Cortex of kidney (tissue), 1 donor: ENCODE measurements at places on chromosomes 6 and 20.

GRCh38 chr6:64786736-64787135, 920.3 kb downstream of the EYS start:
- no peak for DNase-seq

GRCh38 chr6:155351273-155352129, 37.2 kb upstream of the TFB1M start:
- DNase-seq = no peak

GRCh38 chr6:114886670-114887436, 544.0 kb upstream of the HS3ST5 start:
- DNase-seq = no peak

- DNase-seq = no peak
Observed at GRCh38 chr6:18293076-18293904, 29.0 kb upstream of the DEK start.

- DNase-seq = no peak
Observed at GRCh38 chr6:87393026-87393622, 14.6 kb upstream of the CFAP206 start.

DNA sequence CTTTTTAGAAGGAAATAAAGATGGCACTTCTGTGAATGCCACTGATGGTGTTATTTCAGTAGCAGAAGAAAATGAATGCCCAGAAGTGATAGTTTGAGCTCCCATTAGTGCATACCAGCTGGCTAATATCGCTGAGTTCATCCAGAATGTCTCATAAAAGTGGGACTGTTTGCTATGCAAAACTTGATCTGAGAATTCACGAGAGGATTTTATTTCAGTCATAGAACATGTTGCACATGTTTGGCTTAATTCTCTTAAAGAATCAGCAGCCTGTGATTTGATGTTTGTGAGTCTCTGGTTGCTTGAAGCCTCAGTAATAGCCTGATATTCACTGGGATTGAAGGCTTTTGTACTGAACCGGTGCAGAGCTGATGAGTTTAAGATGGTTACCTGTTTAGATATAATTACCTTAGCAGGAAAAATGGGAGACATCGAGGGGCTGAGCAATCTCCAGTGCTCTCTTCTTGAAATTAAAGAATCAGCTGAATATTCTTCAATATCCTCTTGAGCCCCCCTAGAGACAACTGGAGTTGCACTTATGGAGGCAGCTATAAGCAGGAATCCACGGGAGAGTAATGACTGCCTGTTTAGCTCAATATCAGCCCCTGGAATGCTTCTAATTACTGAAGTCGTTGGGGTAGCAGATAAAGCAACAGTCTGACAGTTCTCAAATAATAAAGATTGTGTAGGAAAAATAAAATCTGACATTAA, 955.5 kb downstream of the PHF3 start:
- no peak for DNase-seq

DNA sequence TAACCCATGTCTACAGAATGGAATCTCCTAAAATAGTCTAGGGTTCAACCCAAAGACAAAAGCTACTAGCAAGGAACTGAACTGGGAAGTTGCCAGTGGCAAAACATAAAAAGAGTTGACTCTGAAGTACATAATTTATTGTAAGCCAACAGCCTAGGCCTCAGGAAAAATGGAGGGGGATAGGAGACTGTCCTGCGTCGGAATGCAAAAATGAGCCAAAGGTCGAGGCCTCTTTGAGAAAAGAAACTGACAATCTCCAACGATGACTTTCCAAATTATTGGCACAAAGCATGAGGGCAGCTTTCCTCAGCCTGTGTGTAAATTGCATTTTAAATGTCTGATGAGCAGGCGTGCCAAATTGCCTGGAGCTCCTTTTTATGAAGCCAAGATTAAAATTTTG, 2.1 kb downstream of the COL12A1 start:
- no peak for DNase-seq

- no peak for DNase-seq
Observed at GRCh38 chr20:10217721-10218410, 764 bp upstream of the SNAP25 start.

DNA sequence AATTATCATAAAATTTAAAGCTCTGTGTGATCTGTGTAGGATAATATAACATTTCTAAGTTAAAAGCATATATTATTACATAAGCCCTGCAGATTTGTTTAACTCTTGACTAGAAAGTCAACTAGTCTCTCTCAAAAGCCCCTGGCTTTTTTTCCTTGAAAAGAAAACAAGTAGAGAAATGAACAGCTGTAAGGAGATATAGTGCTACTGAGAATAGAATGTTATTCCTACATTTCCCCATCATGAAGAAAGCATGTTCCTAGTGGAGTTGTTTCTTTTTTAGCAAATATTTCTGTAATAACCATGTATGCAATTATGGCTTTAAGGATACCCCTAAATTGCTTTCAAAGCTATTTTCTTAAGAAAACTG, 37.6 kb downstream of the SHLD1 start:
- DNase-seq = no peak

DNA sequence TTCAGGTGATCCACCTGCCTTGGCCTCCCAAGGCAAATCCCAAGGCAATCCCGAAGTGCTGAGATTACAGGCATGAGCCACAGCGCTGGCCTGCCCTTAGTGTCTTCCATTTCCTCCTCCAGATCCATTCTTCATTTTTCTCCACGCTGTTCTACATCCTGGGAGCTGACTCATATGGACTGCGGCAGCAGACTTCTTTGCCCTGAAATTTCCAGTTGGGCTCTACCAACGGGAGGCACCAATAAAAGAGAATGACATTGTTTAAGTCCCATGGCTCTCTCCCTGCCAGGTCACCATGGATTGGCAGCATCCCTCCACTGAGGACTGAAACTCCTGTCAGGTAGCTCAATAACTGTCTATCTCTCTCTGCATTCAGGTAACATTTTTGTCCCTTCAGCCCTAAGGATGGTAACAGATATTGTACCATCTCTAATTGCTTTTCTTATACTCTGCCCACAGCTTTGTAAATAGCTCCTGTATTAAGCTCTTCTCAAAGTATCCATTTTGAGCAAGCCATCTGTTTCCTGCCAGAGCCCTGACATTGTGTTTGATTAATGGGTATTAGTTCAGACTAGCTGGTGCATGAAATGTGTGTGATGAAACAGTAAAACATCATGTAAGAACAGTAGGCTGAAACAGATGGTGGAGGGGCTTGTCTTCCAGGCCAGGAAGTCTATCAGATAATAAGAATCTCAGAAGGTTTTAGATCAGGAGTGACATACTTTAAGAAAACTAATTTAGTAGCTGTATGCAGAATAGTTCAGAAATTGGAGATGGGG, 3.6 kb downstream of the TBCC start:
- no peak for DNase-seq

DNA sequence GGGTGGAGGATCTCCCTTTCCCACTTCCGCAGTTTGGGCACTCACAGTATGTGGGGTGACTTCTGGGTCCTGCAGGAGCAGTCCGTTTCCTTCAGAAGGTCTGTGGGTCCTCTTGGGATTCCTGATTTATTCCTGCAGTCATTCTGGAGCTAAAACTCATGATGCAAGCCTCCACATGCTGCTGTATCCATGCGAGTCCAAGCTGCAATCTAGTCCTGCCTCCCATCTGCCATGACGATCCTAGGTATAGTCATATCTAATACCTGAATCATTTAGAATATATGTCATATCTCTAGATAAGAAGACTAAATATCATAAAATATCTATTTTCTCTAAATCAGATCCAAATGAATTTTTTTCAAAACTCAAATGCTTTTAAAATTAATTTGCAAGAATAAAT, 103.4 kb upstream of the AHI1 start:
- no peak for DNase-seq

GRCh38 chr6:69098910-69099309, 463.8 kb downstream of the ADGRB3 start:
- no peak for DNase-seq

DNA sequence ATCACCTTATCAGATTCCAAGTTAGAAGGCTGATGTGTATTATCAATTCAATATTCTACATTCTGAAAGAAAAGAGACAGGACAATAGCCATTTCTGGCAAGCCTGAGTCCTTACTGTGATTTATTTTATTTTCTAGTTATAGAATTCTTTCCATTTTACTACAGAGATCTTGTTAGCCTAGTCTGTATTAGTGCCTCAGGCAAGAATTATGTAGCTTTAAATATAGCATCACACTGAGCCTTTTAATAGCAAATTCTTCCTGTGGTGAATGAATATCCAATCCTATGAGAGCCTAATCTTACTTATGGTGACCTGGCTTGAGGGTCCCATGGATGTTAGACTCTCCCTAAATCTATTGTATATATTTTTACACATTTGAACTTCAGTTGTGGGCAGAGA, 732.8 kb upstream of the CITED2 start:
- no peak for DNase-seq

DNA sequence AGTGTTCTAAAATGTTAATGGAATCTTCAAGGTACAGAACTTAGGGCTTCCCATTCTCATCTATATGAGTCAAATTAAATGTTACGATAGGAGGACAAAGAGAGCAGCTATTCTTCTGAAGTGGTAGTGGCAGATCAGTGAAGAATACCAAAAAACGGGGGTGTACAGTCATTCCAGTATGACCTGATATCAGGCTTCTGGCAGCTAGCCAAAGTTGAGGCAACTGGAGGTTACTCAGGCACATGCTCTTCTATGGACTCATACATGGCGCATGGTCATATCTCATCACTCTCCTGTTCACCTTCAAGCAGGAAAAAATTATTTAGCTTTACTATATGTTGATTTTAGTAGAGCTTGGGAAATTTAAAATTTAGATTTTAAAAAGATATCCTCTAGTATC, 1608.8 kb downstream of the GRIK2 start:
- no peak for DNase-seq

DNA sequence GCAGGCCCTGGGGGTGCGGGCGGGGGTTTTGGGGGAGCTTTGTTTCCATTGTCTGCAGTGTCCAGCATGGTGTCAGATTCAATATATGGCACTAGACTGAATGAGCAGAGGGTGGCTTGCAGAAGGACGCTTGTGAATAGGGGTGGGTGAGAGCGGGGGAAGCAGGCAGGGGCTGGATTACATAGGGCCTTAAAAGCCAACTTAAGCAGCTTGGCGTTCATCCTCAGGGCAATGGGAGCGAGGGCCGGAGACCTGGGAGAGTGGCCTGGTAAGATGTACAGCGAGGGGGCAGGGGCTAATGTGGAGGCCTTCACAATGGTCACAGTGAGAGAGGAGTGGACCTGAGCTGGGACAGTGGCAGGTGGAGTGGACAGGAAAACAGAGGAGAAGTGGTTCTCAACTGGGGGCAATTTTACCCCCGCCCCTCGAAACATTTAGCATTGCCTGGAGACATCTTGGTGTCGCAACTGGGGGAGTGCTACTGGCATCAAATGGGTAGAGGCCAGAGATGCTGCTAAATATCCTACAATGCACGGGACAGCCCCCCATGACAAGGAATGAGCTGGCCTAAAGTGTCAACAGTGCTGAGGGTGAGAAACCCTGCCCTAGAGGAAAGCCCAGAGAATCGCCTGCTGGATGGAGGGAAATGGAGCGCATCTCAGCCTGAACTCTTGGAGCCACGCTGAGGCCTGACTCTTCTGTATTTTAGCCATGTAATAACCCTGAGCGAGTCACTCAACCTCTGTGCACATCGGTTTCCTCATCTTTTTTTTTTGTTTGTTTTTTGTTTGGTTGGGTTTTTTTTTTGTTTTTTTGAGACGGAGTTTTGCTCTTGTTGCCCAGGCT, 15.1 kb upstream of the BAK1 start:
- DNase-seq = no peak

DNA sequence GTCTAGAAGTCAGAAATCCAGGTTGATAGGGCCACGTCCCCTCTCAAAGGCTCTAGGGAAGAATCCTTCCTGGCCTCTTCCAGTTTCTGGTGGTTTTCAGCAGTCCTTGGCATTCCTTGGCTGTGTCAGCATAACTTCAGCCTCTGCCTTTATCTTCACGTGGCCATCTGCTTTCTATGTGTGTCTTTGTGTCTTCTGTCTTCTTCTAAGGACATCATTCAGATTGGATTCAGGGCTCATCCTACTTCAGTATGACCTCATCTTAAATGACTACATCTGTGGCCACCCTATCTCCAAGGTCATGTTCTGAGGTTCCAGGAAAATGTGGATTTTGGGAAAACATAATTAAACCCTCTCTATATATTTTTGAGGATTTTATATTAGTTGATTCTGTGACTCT, 23.0 kb downstream of the C6orf89 start:
- DNase-seq = no peak

- DNase-seq = no peak
Observed at GRCh38 chr20:2421247-2421646, 40.5 kb downstream of the TGM6 start.

GRCh38 chr6:14026831-14027539, 90.6 kb upstream of the CD83 start:
- DNase-seq = no peak

DNA sequence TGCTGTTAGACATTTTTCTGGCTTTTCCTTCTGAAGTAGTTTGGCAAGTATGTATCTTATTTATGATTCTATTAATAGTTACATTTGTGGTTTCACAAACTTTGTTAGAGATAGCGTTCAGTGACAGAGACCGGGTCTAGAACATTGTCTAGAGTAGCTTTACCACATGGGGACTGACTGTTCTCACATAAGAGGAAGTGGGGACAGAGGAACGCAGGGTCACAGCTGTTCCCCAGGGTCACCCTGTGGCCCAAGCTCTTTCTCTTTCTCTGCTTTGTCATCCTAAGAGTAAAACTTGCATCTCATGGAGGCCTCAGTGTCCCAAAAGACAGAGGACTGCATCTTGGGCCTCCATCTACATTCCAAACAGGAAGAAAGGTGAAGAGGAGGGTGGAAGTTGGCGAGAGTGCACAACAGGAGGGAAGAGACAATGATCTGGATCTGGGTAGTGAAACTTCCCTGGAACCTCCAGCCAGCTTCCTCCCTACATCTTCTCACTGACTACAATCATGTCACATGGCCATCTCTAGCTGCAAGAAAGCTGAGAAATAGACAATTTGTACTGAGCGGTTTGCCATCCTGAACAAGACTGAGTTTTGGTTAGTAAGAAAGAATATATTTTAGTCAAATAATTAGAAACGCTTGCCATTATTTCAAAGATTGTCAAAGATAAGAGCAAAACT, 645.8 kb upstream of the ARID1B start:
- no peak for DNase-seq

- no peak for DNase-seq
Observed at GRCh38 chr6:163408352-163408991, 6.0 kb upstream of the QKI start.

GRCh38 chr6:72078096-72078495, 191.7 kb downstream of the RIMS1 start:
- DNase-seq = no peak

DNA sequence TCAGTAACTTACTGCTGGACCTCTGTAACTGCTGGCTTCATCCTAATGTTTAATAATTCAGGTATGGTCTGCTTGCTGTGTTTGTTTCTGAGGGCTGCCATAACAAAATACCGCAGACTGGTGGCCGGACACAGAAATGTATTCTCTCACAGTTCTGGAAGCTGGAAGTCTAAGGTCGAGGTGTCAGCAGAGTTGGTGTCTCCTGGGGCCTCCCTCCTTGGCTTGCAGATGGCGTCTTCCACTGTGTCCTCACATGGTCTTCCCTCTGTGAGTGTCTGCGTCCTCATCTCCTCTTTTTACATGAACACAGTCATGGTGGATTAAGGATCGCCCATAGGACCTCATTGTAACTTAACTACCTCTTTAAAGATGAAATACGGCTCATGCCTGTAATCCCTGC, 389.7 kb upstream of the JARID2 start:
- DNase-seq = no peak

- DNase-seq = no peak
Observed at GRCh38 chr6:80329496-80329895, 223.0 kb downstream of the BCKDHB start.

GRCh38 chr20:46619445-46619844, 31.8 kb downstream of the SLC13A3 start:
- DNase-seq = no peak
